ENCODE measurements at places on chromosomes 6 and 20. TPM values are rescaled to one million over a fixed set of nuclear protein-coding genes. Genes with fewer than 3 reads are reported as not detected.

Gene CALHM4
- total RNA-seq = not detected

Gene BPIFB3
- total RNA-seq = not detected

Gene FOXS1
- 0.12 TPM for total RNA-seq

Gene SLC35D3
- total RNA-seq = not detected

Gene NOX3
- total RNA-seq = not detected

Measured in uterine smooth muscle cell (primary cell).